ENCODE measurements at places on chromosomes 2 and 18. TPM values are rescaled to one million over a fixed set of nuclear protein-coding genes. Genes with fewer than 3 reads are reported as not detected.

- peaks cover 14% of the 10 kb centered on the region for H3K4me1 ChIP-seq
- no peak overlapping the region for H3K27ac ChIP-seq
- H3K4me3 ChIP-seq = no peak overlapping the region
- peaks cover 6% of the 10 kb centered on the region for H3K36me3 ChIP-seq
- no peaks in the 10 kb centered on the region for H3K27me3 ChIP-seq
Measured at GRCh38 chr2:186522450-186522849, 36.4 kb downstream of the ZC3H15 start.

The DNAJC10 gene
- 103 TPM for total RNA-seq

The IMMT gene
- total RNA-seq = 104 TPM

The GALNT13 gene
- total RNA-seq = 8.8 TPM

GRCh38 chr2:127182626-127183458 lies 37.3 kb downstream of the CYP27C1 start:
- no peaks in the 10 kb centered on the region for H3K27me3 ChIP-seq
- DNase-seq = no peak
- H3K4me3 ChIP-seq = no peak overlapping the region
- peaks cover 25% of the 10 kb centered on the region for H3K4me1 ChIP-seq
- no peak overlapping the region for H3K27ac ChIP-seq

The TMEM237 gene
- total RNA-seq = 33.9 TPM

The MAP2 gene
- 3.7 TPM for total RNA-seq

DNA sequence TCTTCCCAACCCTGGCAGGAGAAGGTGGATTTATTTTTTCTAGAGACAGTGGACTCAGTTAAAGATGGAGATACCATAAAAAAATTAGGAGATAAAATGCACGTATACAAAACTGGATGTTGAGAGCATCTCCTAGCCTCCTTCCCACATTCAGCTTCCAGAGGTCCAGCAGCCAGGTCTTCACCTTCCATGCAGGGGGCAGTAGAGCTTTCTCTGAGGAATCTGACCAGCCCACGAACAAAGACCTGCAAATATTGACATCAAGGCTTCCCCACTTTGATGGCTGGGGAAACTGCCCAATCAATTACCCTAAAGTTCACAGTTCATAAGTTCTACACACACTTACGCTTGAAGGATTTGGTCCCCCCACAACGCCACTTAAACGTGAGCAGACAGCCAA lies 24.5 kb downstream of the AQP4 start:
- H3K27me3 ChIP-seq = no peaks in the 10 kb centered on the region
- peaks cover 10% of the 10 kb centered on the region for H3K36me3 ChIP-seq
- H3K4me1 ChIP-seq = no peaks in the 10 kb centered on the region
- DNase-seq = no peak
- H3K27ac ChIP-seq = no peak overlapping the region
- no peak overlapping the region for H3K4me3 ChIP-seq

DNA sequence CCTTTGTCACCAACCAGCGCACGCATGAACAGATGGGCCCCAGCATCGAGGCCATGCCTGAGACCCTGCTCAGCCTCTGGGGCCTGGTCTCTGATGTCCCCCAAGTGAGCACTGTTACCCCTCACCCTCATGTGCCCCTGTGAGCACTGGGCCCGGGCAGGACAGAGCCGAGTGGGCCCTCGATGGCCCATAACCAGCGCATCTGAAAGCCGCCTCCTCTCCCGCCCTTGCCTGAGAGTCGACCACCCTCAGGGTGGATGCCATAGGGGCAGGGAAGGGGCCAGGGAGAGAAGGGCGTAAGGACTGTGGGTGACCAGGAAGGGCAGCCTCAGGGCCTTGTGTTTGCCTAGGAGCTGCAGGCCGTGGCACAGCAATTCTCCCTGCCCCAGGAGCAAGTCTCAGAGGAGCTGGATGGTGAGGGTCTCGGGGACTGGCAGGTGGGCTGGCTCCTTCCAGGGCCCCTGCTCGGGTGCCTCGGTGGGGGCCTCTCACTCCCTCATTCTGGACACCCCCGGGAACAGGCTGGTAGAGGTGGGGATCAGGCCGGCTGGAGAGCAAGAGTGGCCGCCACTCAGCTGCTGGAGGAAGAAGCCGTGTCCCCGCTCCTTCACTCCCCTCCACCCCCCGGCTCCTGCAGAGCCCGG lies 2.1 kb downstream of the PROM2 start:
- no peaks in the 10 kb centered on the region for H3K36me3 ChIP-seq
- no peaks in the 10 kb centered on the region for H3K27me3 ChIP-seq
- peak overlapping the region; percentile 49 for H3K27ac ChIP-seq

The SERPINB4 gene
- total RNA-seq = 0.53 TPM

The LRRC30 gene
- total RNA-seq = not detected

The PHOSPHO2 gene
- total RNA-seq = 7.3 TPM

The CXCR2 gene
- 0.87 TPM for total RNA-seq

- no peak overlapping the region for H3K27ac ChIP-seq
- no peaks in the 10 kb centered on the region for H3K27me3 ChIP-seq
- DNase-seq = no peak
- H3K4me1 ChIP-seq = peaks cover 21% of the 10 kb centered on the region
- peaks cover 14% of the 10 kb centered on the region for H3K36me3 ChIP-seq
- no peak overlapping the region for H3K4me3 ChIP-seq
Measured at GRCh38 chr2:159446817-159447216, 160.3 kb upstream of the WDSUB1 start.

All from WTC11 (cell line).